ENCODE measurements at places on chromosomes 7 and 10. TPM values are rescaled to one million over a fixed set of nuclear protein-coding genes. Genes with fewer than 3 reads are reported as not detected.
A peak's percentile ranks its signal among the peaks of the same experiment; 100 is the strongest.

Gene GIMAP8
- total RNA-seq = 0.15 TPM

Gene RNF133
- total RNA-seq = 0.20 TPM

Gene CYP3A7
- total RNA-seq = not detected

Gene LAMB1
- total RNA-seq = 32.0 TPM

Gene CNOT4
- 16.6 TPM for total RNA-seq

Gene HIPK2
- 49.5 TPM for total RNA-seq

GRCh38 chr10:79084012-79084971, 15.5 kb downstream of the ZMIZ1 start:
- H3K4me3 ChIP-seq = no peak overlapping the region
- no peak overlapping the region for H3K27ac ChIP-seq
- H3K36me3 ChIP-seq = no peaks in the 10 kb centered on the region
- H3K4me1 ChIP-seq = peaks cover 54% of the 10 kb centered on the region
- H3K27me3 ChIP-seq = no peaks in the 10 kb centered on the region

DNA sequence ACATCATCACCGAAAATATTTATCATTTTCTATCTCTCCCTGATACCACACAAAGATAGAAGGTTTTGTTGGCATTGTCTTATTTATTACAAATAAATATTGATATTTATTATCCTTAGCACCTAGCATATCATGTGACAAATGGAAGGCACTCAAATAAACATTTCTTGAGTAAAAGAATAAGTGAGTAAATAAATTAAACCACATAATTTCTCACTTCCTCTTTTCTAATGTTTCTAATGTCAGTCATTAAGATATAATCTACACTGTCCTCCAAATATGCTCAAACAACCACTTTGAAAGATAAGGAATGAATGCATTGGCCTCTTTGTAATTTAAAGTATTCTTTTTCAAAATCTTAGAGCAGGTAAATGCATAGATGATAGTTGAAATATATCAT, 1027.8 kb upstream of the LRRTM3 start:
- H3K27ac ChIP-seq = no peak overlapping the region
- H3K27me3 ChIP-seq = no peaks in the 10 kb centered on the region
- no peaks in the 10 kb centered on the region for H3K4me1 ChIP-seq

DNA sequence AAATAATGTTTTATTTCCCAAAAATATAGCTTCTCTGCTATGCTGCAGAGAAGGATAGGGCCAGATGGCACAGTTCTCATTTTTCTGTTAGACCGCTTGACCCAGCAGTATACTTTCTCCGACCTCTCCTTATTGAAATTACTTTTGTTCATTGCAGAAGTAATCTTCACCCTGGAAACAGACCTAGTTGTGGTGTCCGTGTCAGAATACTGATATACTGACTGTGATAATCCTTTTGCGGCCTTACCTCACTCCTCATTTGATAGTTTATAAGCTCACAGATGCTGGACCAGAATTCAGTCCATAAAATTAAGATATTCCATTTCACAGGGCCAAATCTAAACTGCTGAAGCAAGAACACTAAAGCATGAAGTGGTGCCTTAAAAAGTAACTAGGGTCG, 260.6 kb upstream of the DKK1 start:
- no peaks in the 10 kb centered on the region for H3K36me3 ChIP-seq
- H3K4me3 ChIP-seq = no peak overlapping the region
- no peaks in the 10 kb centered on the region for H3K4me1 ChIP-seq
- H3K27me3 ChIP-seq = no peaks in the 10 kb centered on the region
- no peak overlapping the region for H3K27ac ChIP-seq

- DNase-seq = no peak
- H3K27me3 ChIP-seq = no peaks in the 10 kb centered on the region
- H3K36me3 ChIP-seq = no peaks in the 10 kb centered on the region
- H3K4me1 ChIP-seq = 0 out of 2 replicates have a peak, but pooled peaks cover 3% of the 10 kb centered on the region
Measured at GRCh38 chr7:150939466-150939865, 38.7 kb downstream of the KCNH2 start.

DNA sequence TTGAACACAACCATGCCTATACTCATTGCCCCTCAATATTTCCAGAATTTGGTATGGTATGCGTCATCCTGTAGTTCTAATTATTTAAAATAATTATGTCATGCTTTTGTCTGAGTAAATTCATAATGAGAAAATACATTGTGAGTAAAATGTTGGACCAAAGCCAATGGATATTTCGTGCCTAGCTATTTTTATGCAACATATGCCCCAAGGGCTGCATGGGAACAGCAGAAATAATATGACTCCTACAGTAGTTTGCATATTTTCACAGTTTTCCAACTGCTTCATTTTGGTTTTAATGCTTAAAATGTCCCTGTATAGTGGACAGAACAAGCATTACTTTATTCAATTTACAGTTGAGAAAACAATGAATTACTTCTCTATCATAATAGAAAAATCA, 1115.6 kb upstream of the GHITM start:
- H3K27ac ChIP-seq = no peak overlapping the region
- no peaks in the 10 kb centered on the region for H3K36me3 ChIP-seq
- H3K27me3 ChIP-seq = no peaks in the 10 kb centered on the region
- no peak overlapping the region for H3K4me3 ChIP-seq
- DNase-seq = no peak

DNA sequence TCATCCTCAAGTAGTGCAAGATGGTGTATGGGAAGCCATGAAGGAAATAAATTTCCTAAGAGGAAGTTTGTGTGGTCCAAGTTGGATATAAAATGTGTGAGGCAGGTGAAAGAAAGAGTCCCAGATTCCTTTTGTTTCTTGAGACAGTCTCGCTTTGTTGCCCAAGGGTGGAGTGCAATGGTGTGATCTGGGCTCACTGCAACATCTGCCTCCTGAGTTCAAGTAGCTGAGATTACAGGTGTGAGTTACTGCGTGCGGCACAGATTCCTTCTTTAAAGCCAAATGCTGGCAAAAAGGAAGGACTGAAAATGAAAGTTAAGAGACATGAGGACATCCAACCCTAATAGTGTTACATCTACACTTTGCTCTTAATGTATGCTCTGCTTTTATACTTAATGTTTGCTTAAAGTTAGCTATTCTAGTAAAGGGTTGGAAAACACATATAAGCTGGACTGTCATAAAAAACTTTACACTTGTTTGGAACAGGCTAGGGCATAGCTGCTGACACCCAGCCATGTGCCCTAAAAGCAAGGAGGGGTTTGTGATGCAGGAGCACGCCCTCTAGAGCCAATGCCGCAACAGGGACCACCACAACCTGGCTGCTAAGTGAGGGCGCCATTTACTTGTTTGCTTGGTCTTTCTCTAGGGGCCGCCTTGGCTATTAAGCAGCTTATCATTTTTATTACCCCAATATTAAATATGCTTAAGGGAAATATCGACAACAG, 34.5 kb downstream of the CLEC2L start:
- H3K27me3 ChIP-seq = no peaks in the 10 kb centered on the region
- H3K27ac ChIP-seq = no peak overlapping the region
- no peak for DNase-seq
- no peaks in the 10 kb centered on the region for H3K4me1 ChIP-seq
- H3K36me3 ChIP-seq = no peaks in the 10 kb centered on the region
- no peak overlapping the region for H3K4me3 ChIP-seq

- peak overlapping the region; percentile 1 for H3K4me3 ChIP-seq
- no peak for DNase-seq
- 0 out of 2 replicates have a peak, but pooled peaks cover 4% of the 10 kb centered on the region for H3K36me3 ChIP-seq
- no peaks in the 10 kb centered on the region for H3K27me3 ChIP-seq
- peaks cover 74% of the 10 kb centered on the region for H3K4me1 ChIP-seq
Measured at GRCh38 chr10:112658465-112658864, 211.4 kb downstream of the VTI1A start.

DNA sequence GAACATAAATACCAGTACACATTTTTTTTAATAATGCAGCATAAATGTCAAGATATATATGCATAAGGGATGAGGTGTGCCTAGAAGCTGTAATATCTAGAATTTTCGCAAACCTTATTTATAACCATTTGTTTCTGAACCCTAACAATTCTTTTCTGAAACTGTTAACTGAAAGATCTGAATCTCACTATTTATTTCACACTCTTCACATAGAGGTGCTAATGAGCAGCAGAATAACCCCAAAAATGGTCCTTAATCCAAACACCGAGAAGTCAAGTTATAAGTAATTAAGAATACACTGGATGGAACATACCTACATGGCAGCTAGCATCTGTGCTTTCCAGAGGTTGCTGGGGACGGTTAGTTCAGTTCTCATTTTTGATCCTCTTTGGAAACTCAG, 742.0 kb downstream of the AUTS2 start:
- H3K36me3 ChIP-seq = no peaks in the 10 kb centered on the region
- no peak for DNase-seq
- no peak overlapping the region for H3K27ac ChIP-seq
- H3K4me1 ChIP-seq = no peaks in the 10 kb centered on the region

- no peak overlapping the region for H3K4me3 ChIP-seq
- DNase-seq = no peak
- no peak overlapping the region for H3K27ac ChIP-seq
- H3K36me3 ChIP-seq = no peaks in the 10 kb centered on the region
- no peaks in the 10 kb centered on the region for H3K4me1 ChIP-seq
- peaks cover 14% of the 10 kb centered on the region for H3K27me3 ChIP-seq
Measured at GRCh38 chr10:123521556-123521955, 144.6 kb upstream of the GPR26 start.

DNA sequence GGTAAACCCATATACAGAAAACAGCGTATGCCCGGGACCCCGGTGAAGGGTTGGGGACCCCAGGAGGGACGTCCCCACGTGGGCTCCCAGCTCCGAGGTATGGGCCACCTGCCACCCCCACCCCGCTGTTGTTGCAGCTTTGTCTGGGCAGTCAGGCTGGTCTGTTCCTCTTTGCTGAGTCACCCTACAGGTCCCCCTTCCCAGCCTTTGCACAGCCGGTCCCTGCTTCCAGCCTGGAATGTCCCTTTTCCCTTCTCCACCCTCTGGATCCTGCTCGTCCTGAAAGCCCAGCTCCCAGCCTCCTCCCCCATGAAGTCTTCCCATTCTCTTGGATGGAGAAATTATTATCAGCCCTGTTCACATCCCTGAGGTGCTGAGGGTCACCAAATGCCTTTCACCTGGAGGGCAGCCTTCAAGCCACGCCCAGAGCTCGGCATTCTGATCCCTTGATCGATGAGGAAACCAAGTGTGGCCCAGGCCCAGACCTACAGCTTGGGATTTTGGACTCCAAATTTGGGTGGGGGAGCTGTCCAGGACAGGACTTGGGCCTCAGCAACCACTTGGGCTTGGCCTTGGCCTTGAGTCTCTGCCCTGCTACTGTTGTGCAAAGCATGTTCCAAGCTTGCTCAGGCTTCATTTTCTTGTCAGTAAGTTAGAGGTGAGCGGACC, 2.6 kb downstream of the CLDN4 start:
- H3K27ac ChIP-seq = peak overlapping the region; percentile 96
- peaks cover 76% of the 10 kb centered on the region for H3K4me1 ChIP-seq
- H3K27me3 ChIP-seq = no peaks in the 10 kb centered on the region
- DNase-seq = no peak
- 0 out of 2 replicates have a peak, but pooled peaks cover 7% of the 10 kb centered on the region for H3K36me3 ChIP-seq
- H3K4me3 ChIP-seq = peak overlapping the region; percentile 93

DNA sequence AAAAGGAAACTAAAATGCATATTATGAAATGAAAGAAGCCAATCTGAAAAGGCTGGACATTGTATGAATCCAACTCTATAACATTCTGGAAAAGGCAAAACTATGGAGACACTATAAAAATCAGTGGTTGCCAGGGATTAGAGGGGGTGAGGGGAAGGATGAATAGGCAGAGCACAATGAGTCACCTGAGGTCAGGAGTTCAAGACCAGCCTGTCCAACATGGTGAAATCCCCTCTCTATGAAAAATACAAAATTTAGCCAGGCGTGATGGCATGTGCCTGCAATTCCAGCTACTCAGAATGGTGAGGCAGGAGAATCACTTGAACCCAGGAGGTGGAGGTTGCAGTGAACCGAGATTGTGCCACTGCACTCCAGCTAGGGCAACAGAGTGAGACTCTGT, 324.8 kb upstream of the PHYHIPL start:
- no peaks in the 10 kb centered on the region for H3K36me3 ChIP-seq
- H3K4me1 ChIP-seq = peaks cover 4% of the 10 kb centered on the region
- H3K4me3 ChIP-seq = no peak overlapping the region
- no peak for DNase-seq

- peaks cover 7% of the 10 kb centered on the region for H3K27me3 ChIP-seq
- no peaks in the 10 kb centered on the region for H3K36me3 ChIP-seq
- H3K27ac ChIP-seq = no peak overlapping the region
- no peak for DNase-seq
- H3K4me3 ChIP-seq = no peak overlapping the region
Measured at GRCh38 chr10:102438374-102438773, 6.0 kb upstream of the CUEDC2 start.

DNA sequence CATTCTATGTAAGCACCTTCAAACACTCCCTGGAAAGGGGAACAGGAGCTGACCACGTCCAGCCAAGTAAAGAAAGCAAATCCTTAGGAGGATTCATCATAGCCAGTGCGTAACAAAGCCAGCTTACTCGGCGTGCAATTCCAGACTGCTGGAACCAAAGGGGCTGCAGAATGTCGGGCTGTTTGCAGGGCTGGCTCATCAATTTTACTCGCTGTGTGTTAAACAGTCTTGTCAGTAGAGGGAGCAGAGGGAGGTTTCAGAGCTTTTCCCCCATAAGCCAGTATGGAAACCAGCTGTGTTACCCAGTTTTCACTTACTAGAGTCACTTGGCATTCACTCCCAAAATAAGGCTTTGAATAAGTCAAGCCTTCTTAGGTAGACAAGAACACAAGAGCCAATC, 127.1 kb downstream of the KMT2E start:
- H3K36me3 ChIP-seq = 0 out of 2 replicates have a peak, but pooled peaks cover 5% of the 10 kb centered on the region
- peak; percentile 8 for DNase-seq
- H3K4me3 ChIP-seq = no peak overlapping the region

GRCh38 chr7:120373174-120373573, 100.2 kb downstream of the KCND2 start:
- no peak overlapping the region for H3K4me3 ChIP-seq
- no peaks in the 10 kb centered on the region for H3K36me3 ChIP-seq
- H3K27ac ChIP-seq = no peak overlapping the region
- no peaks in the 10 kb centered on the region for H3K4me1 ChIP-seq

DNA sequence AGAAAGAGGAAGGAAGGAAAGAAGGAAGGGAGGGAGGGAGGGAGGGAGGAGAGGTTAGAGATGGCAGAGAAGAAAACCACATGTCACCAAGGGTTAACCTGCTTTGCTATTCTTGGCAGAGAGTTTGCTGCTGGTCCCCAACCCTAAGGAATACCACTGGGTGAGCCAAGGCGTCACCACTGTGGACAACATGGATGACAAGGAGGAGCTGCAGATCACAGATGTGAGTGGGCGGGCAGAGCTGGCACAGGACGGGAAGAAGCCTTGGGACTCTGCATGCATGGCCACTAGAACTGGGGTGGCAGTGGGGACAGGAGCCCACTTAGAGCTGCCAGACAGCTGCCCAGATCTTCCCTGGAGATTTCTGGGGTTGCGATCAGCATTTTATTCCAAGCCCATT, 17.2 kb upstream of the MYH16 start:
- no peak overlapping the region for H3K27ac ChIP-seq
- peaks cover 5% of the 10 kb centered on the region for H3K4me1 ChIP-seq
- no peaks in the 10 kb centered on the region for H3K27me3 ChIP-seq
